Anterior cingulate cortex (tissue), 58 donors: ENCODE measurements at places on chromosomes 6 and 20.
A peak's percentile ranks its signal among the peaks of the same experiment; 100 is the strongest.

DNA sequence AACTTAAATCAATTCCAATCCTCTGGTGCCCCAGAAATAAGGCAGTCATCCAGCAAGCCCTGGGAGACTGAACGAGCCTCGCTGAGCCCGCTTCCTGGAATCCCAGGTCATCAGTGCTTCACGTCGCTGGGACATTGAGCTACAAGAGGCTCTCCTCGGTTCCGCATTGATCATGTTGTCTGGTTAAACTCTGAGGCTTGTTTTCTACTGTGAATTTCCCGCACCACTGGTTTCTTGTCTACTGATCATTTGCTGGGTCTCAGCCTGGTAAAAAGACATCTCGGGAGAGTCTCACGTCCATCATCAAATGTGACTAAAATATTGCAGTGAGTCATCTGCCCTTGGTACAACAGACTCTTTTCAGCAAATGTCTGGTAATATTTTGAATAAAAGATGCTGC lies 569.2 kb downstream of the QKI start:
- DNase-seq, result peak; percentile 45

DNA sequence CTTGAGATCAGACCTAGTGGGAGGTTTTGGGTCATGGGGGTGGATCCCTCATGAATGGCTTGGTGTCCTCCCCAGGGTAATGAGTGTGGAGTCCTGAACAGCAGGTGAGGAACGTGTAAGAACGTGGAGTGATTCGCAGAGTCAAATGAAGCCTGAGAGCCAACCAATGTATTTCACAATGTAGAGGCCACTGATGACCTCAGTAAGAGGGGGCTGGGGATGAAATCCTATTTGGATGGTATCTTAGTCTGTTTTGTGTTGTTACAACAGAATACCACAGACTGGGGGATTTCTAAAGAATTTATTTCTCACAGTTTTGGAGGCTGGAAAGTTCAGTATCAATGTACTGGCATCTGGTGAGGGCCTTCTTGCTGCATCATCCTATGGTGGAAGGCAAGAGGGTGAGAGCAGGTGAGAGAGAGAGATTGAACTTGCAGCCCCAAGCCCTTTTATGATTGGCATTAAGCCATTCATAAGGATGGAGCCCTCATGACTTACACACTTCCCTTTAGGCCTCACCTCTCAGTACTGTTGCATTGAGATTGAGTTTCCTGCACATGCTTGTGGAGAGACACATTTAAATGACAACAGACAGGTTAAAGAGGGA lies 47.3 kb upstream of the HIVEP1 start:
- no peak for DNase-seq

- no peak for DNase-seq
These were observed 51.8 kb downstream of the NKAIN2 start for GRCh38 chr6:123855506-123855905.

GRCh38 chr20:33097001-33097400 lies 17.6 kb downstream of the BPIFB4 start:
- DNase-seq, result no peak

DNA sequence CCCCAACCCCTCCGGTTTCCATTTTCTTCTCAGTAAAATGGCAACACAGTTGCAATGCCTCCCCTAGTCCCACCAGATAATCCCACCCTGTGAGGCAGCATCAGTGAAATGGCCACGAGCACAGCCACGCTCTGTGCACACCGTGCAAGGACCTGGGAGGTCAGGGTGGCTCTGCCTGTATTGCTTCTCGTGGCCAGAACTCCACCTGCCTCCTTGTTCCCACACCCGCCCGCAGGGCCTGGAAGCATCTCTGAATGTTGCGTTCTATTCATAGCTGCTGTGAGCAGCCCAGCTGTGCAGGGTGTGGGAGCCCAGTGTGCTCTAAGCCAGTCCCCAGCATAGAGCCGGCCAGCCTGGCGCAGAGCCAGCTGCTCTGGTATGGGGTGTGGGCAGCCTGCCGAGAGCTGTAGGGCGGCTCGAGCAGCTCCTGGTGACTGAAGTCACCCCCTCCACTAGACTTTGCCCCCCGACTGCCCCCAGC lies 161.1 kb downstream of the DLL1 start:
- DNase-seq, result no peak

DNA sequence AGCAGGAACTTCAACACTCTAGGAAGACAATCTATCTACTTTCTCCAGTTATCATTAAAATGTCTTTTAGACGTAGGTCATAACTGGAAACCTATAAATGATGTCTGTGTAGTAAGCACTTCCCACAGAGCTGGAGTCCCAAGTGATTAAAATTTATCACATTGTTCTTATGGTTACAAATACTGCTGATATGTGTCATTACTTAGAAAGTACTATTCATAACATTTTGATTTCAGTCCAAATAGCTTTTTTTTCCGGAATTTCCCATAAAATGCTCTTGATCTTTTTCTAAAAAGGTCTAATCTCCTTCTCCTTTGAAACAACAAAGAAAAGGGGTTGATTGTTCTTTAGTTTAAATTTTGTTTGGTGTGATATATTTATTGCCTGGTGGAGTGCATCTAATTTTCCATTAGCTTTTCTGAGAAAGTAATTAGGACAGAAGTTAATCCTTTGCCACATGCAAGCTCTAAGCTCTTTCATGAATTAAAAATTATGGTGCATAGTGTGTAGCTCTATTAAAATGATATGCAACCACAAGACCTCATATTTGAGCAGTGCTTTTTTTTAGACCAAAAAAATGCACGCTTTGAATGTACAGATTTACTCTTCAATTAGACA lies 132.7 kb upstream of the TCF21 start:
- no peak for DNase-seq

DNA sequence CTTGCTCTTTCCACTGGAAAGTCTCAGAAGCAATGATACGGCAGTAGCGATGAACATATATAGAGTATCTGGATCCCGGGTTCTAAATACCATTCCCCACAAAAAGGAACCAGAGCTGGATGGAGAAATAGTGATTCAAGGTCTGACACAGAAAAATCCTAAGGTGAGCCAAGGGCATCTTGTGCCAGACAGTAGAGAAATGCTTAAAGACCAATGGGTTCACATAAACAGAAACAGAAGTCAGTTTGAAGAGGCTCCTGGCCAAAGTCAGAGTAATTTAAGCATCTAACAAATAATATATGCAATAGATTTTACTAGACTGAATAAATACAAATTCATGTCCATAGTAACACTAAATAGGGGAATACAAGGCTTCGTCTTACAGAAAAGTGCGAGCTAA lies 54.7 kb downstream of the RGS17 start:
- no peak for DNase-seq

DNA sequence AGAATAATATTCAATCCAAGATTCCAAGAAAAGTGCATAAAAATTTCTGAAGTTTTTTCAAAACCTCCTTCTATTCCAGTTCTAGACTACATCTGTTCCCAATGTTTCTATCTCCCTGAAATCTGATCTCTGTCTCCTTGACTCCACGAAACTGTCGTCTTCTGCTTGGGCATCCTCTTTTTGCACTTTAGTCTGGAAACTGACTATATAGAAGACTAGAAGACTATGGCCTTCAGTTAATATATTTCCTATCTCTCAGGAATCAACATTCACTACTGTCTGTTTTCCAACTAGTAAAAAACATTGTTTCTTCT lies 745.4 kb upstream of the ADGRB3 start:
- DNase-seq, result no peak

DNA sequence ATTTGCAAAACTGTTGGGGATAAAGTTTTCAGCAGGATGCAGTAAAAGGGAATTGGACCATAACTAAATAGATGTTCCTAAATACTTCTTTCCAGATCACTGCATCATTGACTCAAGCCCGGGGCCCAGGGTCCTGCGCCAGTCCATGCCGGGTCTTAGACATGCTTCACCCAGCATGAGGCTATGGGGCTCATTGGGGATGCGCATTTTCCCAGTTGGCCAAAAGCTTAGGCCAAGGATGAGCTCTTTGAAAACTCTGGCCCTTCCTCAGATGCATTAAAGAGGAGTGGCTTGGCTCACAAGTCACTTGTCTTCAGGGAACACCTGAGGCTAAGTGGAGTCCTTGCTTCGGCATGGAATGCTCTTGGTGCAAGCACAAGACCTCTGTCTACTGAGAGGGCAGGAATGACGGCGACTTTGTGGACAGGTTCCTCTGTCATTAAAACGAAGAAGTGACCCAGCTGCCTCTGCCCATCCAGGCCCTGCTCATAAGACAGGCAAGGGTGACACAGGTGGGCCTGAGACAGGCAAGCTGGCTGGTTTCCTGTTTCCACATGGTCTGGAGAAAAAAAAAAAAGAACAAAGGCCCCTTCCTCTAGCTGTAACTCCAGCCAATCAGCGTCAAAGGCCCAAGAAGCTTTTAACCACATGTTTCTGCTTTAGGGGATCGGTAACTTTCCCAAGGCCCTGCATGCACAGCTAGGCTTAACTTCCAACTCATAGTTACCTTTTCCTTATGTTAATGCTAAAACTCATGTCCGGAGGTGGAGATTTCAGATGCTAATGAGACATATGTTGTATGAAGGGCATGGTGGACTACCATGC lies 81.4 kb upstream of the CDH4 start:
- DNase-seq, result no peak

DNA sequence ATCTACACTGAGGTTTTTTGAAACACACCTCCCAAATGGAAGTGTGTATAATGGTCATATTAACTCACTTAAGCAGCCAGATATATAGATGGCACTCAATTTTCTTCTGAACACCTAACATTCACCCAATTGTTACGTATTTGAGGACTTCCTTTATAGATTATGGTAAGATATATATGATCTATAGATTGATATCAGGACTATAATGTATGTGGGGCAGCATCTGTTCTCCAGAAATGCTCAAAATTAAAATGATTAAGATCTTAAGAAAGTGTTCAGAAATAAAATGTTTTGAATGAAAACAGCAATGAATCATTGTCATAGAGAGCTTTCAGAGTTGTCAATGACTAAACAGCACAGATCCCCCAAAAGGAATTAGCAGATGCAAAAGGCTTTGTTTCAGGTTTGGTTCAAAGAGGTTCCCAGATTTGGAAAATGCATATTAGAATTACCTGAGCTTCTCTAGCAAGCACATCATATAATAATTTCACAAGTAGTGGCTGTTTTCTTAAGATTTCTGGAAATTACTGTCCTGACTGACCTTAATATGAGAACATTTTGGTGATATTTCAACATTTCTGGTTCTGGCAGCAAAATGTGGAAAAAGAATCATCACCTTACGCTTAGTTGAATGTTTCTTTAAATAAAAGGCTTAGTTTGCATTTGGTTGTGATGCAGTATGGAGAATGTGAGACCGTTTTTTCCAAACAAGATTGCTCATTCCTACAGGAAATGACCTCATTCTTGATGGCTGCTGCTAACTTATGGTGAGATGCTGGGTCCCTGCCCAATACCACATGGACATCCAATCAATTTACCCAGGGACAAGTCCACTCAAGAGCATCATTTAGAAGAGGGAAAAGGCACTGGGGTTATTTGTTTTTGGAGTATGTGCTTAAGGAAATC lies 31.5 kb downstream of the TRAF3IP2 start:
- no peak for DNase-seq

DNA sequence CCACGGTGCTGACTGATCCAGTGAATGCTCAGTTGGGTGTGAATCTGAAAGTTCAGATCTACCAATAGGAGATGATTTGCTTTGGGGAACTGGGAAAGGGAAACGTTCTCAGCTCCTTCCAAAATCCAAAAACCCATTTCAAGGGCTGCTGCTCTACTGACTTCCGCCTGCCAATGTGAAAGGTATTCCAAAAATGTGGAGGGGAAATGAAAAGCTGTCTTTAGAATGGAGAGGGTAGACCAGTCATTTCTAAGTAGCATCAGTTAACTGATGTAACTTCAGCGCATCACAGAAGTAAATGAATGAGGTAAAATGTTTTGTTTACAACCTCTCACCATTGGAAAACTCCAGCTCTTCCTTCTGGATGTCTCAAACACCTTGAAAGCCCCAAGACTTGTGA lies 19.6 kb upstream of the EYA2 start:
- DNase-seq, result no peak

DNA sequence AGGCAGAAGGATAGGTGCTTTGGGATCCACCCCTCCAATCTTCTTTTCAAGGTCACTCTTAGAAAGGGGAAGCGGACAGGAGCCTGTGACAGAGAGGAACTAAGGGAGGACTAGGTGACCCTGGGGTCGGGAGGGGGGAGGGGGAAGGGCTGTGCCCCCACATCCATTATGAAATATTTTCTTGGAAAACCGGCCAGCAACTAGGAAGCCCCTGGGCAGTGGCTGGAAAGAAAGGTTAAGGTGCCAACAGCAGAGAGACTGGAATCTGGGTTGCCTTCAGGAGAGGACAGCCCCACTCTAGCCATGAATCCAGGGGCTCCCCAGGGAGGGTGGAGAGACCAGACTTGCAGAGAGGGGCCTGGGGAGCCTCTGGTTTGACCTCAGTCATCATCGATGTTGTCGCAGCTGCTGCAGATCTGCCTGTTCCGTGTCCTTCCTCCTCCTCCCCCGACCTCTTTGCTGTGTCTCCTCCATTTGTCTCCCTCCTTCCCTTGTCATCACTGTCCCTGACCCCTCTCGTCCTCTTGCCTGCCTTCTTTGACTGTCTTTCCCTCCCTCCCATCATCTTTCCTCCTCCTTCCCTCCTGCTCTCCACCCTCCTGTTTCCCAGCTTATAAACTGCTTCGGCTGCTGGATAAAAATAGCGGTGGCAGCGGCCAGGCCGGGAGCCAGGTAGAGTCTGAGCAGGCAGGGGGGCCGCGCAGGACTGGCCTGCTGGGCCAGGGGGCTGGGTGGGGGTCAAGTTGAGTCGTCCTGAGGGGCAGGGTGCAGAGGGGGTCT lies 3.2 kb downstream of the SLC29A1 start:
- no peak for DNase-seq

DNA sequence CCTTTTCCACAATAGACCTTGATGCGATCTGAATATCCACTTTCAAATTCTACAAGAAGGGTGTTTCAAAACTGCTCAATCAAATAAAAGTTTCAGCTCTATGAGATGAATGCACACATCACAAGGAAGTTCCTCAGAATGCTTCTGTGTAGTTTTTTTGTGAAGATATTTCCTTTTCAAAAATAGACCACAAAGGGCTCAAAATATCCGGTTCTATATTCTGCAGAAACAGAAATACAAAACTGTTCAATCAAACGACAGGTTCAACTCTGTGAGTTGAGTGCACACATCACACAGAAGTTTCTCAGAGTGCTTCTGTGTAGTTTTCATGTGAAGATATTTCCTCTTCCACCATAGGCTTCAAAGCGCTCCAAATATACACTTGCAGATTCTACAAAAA lies 293.9 kb upstream of the DEFB115 start:
- DNase-seq, result no peak

GRCh38 chr20:39458452-39458851 lies 496.3 kb downstream of the DHX35 start:
- no peak for DNase-seq

GRCh38 chr20:3839328-3839727 lies 7.3 kb upstream of the MAVS start:
- no peak for DNase-seq

GRCh38 chr6:129120856-129121638 lies 238.1 kb downstream of the LAMA2 start:
- DNase-seq, result no peak

GRCh38 chr6:151434369-151434768 lies 17.6 kb downstream of the RMND1 start:
- DNase-seq, result no peak

GRCh38 chr6:37936906-37937305 lies 117.4 kb downstream of the ZFAND3 start:
- no peak for DNase-seq

- no peak for DNase-seq
These were observed 63.0 kb upstream of the IL20RA start for GRCh38 chr6:137107767-137108105.

GRCh38 chr6:138404666-138405337 lies 779 bp downstream of the HEBP2 start:
- DNase-seq, result no peak
